ENCODE measurements at places on chromosomes 3 and 15.

GRCh38 chr3:94226078-94226477, 163.2 kb downstream of the NSUN3 start:
- no peak for DNase-seq

DNA sequence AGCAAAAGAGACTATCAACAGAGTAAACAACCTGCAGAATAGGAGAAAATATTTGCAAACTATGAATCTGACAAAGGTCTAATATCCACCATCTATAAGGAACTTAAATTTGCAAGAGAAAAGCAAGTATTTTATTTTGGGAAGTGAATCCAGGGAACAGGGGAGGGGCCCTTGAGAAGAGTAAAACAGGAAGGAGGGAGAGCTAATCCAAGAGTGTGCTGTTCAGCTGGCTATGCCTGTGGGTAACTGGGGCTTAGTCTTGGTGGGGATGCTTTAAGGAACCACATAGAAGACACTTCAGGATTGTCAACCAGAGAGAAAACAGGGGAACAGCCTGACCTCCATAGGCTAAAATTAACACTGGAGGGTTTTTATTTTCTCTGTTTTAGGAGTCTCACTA, 3.9 kb upstream of the HHLA2 start:
- DNase-seq = no peak

DNA sequence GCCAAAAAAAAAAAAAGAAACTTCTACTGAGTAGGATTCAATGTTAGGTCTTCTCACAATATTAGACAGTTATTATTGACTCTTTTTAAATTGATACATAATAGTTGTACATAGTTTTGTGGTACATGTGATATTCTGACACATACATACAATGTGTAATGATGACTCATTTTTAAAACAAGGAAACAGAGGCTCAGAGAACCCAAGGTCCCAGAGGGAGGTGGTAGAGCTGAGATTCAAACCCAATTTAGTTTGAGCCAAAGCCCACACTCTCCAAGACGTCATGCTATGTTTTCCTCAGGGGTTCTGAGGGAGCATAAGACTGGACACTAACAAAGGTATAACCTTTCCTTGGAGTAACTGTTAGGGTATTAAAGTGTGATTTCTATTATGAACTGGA, 40.6 kb downstream of the MYO5C start:
- no peak for DNase-seq

- DNase-seq = no peak
These were observed 2.1 kb upstream of the RHO start for GRCh38 chr3:129526121-129526900.

DNA sequence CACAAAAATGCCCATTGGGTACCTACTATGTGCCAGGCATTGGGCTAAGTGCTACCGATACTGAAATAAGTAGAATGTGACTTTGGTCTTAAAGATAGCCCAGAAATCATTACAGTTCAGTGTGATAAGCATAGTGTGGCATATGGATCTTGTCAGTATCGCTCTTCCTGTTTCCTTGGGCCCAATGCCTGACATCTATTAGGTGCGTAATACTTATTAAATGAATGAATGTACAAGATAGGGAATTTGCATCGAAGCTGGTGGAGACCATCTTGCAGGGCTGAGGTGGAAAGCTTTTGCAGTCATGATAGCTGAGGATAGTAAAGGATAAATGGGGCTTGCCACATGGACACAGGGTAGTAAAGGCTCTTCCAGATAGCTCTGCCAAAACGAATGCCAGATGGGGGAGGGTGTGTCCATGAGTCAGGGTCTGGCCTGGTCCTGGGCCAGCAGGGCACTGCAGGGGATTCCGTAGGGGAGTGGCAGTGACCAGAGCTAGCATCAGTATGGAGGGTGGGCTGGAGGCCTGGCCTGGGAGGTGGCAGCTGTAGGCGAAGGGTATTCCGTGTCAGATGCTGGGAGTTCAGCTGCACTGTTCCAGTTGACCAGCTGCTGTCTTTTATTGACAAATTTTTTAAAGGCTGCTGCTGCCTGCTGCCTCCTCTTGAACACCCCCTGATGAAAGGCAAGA, 23.5 kb downstream of the TSEN2 start:
- no peak for DNase-seq

GRCh38 chr3:196531418-196531817, 16.3 kb upstream of the SMCO1 start:
- DNase-seq = no peak

DNA sequence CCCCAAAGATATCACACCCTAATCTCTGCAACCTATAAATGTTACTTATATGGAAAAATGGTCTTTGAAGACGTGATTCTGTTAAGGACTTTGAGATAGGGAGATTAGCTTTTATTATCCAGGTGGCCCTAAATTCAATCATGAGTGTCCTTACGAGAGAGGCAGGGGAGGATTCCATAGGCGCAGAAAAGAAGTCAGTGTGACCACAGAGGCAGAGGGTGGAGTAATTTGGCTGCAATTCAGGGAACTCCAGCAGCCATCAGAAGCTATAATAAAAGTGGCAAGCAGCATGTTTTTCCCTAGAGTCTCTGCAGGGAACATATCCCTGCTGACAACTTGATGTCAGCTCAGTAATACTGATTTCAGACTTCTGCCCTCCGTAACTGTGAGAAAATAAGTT, 315.2 kb upstream of the ROBO2 start:
- no peak for DNase-seq

DNA sequence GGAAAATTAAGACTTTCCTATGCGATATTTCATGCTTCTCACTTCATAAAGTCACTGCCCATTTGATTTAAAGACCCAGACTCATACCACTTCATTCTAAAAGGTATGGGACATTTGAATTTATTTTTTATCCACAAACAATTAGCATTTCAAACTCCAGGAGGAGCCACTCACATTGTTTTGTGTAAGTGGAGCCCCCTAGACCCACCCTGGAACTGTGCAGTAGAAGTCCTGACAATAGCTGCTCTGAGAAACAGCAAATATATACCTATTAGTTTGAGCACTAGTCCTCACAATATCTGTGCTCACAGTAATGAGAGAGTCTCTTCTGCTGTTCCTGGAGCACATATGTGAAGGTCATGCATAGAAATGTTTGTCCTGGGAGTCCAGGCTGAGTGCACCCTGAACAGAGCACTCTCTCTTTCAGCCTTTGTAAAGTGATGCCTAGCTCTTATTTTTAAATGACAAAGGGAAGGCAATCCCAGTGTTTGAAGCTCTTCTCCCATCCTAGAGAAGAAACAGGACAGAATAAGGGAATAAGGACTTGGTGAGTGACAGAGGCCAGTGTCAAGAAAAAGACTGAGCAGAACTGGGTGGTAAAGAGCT, 127.5 kb upstream of the STRIT1 start:
- no peak for DNase-seq

DNA sequence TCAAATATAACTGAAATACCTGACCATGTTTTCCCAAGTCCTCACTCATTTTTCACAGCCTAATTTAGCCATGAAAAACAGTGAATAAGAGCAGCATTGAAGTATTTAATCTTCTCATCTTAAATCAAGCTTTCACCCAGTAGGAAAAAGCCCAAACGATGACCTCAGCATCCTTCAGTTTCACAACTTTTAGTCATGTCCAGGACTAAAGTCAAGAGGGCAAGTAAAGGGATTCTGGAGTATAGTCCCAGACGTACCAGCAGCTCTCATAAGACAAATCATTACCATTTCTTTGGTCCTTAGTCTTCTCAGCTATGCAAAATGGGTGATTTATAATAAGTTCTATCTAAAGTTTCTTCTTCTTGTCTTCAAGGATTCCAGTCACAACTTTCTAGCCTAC, 237.3 kb downstream of the IL5RA start:
- no peak for DNase-seq
